ENCODE measurements at places on chromosomes 1 and 21.

GRCh38 chr21:40733024-40733397 is 113.9 kb downstream of the DSCAM start:
- DNase-seq: no peak

GRCh38 chr21:31708541-31708940 is 23.4 kb downstream of the SCAF4 start:
- DNase-seq: no peak

- peak; percentile 50 for DNase-seq
These were observed 194.0 kb downstream of the KCNK2 start for GRCh38 chr1:215276582-215276981.

DNA sequence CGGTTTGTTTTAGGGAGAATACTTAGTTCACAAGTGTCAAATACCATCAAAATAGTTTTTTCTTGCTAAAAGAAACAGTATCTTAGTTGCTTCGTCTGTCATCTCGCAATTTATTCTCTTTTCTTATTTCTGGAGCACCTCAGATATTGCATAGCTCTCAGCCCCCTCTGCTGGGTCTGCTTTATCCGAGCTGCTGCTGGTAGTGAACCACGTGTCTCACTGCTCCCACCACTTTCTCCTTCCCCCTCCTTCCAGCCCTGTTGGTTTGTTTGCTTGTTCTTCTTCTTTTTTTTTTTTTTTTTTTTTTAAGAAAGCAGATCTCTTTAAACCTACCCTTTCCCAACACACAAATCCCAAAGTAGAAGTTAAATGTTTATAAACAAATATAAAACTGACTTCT is 170.8 kb downstream of the EDEM3 start:
- no peak for DNase-seq

GRCh38 chr1:153679337-153680119 is 1.0 kb downstream of the NPR1 start:
- no peak for DNase-seq

GRCh38 chr21:37711836-37712568 is 204.3 kb downstream of the KCNJ6 start:
- peak; percentile 76 for DNase-seq

DNA sequence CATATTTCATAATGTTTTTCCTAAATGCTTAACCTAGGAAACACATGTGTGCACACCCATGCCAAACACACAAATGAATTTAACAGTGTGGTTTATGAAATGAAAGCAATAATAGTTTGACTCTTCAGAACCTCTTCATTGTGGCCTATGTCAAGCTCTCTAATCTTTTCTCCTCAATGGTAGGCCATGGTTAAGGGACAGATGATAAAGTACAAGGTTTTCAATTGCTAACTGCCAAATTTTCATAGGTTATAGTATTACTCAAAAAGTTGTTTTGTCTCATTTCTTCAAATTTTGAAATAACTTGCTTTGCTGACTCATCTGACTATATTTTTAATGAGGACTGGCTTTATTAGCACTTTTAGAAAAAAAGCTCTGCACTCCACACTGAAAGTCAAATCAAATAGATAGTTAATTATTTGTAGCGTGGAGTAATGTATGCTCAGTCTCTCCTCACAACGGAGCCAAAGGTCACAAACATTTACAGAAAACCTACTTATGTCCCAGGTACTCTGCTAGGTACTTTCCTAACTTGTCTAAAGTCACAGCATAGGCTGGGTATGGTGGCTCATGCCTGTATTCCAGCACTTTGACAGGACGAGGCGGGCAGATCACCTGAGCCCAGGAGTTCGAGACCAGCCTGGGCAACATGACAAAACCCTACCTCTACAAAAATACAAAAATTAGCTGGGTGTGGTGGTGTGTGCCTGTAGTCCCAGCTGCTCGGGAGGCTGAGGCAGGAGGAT is 3.0 kb upstream of the ADCY10 start:
- no peak for DNase-seq

DNA sequence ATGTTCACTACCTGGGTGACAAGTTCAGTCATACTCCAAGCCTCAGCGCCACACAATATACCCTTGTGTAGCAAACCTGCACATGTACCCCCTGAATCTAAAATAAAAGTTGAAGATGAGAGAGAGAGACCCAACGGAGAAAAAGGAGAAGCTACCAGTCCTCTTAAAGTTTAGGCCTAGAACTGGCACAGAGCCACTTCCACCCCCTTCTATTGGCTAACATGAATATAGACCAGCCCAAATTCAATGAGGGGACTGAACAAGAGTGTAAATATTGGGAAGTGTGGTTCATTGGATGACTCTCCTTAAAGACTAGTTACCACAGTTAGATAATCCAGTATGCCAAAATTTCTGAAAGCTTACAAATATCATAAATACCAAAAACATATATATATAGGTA is 139.9 kb upstream of the ATP1B1 start:
- DNase-seq: no peak

DNA sequence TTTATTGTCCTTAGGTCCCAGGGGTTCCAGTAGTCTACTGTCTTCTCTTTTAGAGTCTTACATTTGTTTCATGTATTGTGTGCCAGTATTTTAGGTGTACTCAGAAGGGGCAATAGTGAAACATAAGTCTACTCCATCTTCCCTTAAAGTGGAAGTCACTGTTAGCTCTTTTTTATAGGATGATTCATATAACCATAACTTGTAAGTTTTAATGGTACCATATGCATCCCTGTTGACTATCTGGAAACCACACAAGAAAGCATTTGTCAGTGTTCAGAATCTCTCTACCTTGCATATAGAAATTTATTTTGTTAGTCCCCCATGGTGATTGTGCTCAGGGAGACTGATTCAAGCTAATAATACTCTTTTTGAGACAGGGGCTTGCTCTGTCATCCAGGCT is 149.9 kb downstream of the HS2ST1 start:
- DNase-seq: no peak

DNA sequence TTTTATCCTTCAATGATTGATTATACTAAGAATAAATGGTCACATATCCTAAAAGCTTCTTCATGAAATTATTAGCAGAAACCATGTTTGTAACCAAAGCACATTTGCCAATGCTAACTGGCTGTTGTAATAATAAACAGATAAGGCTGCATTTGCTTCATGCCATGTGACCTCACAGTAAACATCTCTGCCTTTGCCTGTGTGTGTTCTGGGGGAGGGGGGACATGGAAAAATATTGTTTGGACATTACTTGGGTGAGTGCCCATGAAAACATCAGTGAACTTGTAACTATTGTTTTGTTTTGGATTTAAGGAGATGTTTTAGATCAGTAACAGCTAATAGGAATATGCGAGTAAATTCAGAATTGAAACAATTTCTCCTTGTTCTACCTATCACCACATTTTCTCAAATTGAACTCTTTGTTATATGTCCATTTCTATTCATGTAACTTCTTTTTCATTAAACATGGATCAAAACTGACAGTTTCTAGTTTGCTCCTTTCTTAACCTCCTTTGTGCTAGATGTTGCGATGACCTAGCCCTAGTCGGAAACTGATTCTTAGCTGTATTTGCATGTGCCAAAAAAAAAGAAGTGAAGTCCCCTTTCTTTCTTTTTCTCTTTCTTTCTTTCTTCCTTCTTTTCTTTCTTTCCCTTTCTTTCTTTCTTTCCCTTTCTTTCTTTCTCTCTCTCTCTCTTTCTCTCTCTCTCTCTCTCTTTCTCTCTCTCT is 45.1 kb downstream of the MAP3K7CL start:
- no peak for DNase-seq

- DNase-seq: no peak
These were observed 96.7 kb downstream of the EPHB2 start for GRCh38 chr1:22807340-22807739.

Measured in fibroblast of upper back skin (primary cell).